ENCODE measurements at places on chromosomes 6 and 20.

- DNase-seq = no peak
These were observed 228.5 kb downstream of the FRK start for GRCh38 chr6:115832186-115832585.

DNA sequence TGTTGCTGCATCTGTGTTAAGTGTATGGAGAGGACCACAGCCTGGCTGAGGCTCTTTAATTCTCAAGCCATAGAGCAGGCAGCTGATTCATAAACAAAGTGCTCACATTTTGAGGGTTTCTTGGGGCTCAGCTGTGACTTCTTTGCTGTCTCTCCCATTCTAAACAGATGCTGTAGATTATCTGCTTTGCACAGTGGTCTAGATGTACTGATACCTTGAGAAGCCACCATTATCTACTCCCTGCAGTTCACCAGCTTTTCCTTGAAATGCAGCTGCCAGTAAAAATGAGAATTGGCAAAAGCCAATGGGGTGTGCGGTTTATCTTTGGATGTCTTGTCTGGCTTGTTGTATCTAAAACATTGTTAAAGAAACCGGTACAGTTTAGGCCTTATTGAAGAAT is 5.2 kb upstream of the CNR1 start:
- no peak for DNase-seq

GRCh38 chr6:5781966-5782556 is 224.7 kb downstream of the NRN1 start:
- DNase-seq = no peak

DNA sequence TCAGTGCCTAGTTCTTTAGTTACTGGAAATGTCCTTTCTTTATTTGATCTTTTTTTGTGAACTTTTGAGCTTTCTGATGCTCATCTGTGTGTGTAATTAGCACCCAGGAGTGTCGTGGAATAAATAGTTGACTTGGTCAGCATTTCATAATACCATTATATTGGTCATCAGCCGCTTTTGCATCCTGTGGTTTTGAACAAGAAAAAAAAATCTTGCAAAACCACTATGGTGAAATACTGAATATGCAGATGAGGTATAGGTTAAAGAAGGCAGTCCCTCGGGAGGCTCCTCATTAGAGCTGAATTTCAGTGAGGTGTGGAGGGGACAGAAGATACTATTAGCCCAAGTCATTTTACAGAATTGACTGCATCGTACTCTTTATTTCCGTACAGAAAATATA is 90.1 kb downstream of the FOXO3 start:
- DNase-seq = no peak

GRCh38 chr6:85469276-85470022 is 19.6 kb downstream of the NT5E start:
- no peak for DNase-seq

- DNase-seq = no peak
These were observed 139.5 kb downstream of the DLL1 start for GRCh38 chr6:170151321-170151771.

Data from stimulated activated CD8-positive, alpha-beta memory T cell treated with anti-CD3 and anti-CD28 coated beads, Interleukin-7, amount 100 ng/mL, for 4 hours (primary cell).